Left renal cortex interstitium (tissue), 4 donors: ENCODE measurements at places on chromosomes 5 and 9. TPM values are rescaled to one million over a fixed set of nuclear protein-coding genes. Genes with fewer than 3 reads are reported as not detected.

DNA sequence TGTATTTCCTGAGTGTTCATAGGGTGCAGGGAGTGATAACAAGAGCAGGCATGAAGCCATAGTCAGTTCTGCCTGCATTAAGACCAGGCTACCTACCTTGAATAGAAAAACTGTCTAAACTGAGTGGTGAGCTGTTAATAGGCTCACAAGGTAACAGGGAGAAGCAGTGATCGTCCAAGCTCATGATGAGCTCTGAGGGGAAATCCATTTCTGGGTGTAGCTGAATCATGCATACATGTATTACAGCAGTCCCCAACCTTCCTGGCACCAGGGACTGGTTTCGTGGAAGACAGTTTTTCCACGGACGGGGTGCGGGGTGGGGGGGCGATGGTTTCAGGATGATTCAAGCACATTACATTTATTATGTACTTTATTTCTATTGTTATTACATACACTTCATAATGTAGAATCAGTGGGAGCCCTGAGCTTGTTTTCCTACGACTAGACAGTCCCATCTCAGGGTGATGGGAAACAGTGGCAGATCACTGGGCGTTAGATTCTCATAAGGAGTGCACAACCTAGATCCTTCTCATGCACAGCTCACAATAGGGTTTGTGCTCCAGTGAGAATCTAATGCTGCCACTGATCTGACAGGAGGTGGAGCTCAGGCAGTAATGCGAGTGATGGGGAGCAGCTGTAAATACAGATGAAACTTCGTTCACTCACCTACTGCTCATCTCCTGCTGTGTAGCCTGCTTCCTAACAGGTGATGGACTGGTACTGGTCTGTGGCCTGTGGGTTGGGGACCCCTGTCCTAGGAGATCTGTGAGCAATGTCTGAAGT, 100.0 kb upstream of the IL6ST start:
- no peak for DNase-seq

SLC36A1 gene
- polyA plus RNA-seq: 6.6 TPM

DNA sequence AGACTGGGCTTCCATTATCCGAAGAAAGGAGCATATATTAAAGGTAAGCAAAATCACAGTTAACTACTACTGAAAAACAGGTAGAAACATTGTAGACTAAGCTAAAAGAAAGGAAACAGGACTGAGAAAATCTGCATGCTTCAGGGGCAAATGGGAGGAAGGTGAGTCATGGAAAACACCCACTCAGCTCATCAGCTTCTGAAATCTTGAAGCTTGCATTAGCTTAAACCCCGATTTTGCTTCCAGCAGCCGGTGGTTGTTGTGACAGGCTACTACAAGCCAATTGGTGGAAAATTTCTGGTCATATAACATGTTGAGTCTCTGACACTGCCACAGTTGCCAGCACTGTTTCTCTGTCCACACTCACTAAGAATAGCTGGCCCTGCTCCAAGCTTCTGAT, 179.6 kb upstream of the PUM3 start:
- no peak for DNase-seq

GRM6 gene
- 0.60 TPM for polyA plus RNA-seq

DNA sequence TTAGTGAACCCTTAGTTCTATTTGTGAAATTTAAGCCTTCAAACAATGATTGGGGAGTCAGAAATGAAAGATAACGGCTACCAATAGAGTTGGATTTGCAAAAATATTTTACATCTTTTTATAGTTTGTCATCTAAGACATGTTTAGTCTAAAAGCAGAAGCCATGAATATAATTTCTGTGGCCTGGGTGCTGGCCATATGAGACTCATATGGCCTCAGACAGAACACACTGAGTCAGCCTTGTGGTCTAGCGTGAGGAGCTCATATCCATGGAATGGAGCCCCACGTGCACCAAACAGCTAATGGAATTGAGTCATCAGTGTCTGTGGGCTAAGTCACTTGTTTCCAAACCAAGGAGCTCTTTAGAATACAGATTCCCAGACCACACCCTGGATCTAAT, 240.7 kb upstream of the NREP start:
- no peak for DNase-seq

EIF4E1B gene
- polyA plus RNA-seq: 0.07 TPM

DNA sequence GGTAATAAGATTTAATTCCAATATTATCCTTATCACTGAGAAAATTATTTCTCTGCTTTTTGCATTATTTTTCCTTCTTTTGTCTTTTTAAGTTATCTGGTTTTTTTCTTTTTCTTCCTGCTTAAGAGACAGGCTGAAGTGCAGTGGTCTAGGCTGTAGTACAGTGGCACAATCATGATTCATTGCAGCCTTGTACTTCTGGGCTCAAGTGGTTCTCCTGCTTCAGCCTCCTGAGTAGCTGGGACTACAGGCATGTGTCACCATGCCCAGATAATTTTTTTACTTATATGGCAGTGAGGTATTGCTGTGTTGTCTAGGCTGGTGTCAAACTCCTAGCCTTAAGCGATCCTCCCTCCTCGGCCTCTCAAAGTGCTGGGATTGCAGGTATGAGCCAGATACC, 93.9 kb downstream of the SLC44A1 start:
- no peak for DNase-seq

- DNase-seq: no peak
Measured at GRCh38 chr5:74079971-74080556, 454.1 kb downstream of the ARHGEF28 start.

DNA sequence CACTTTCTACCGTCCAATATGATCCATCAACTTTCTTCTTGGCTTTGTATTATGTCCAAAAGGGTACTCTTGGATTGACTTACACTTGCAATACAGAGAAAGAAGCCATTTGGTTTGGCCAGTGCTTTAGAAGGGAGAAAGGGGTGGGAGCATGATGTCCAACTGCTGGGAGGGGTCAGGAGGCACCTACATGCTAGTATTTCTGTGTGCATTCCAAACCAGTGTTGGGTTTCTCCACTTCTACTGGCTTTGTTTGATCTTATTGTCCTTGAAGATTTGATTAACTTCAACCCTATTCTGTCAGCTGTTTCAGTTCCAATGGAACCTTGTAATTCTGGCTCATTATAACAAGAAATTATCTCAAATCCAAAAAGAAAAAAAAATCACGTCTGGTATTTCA, 27.6 kb downstream of the CYSTM1 start:
- DNase-seq: no peak

ADAMTS19 gene
- 6.6 TPM for polyA plus RNA-seq

CTSL gene
- 195 TPM for polyA plus RNA-seq

GRCh38 chr5:73199671-73200070, 26.7 kb downstream of the TMEM174 start:
- no peak for DNase-seq

LCN2 gene
- polyA plus RNA-seq: 0.29 TPM

NTNG2 gene
- 0.60 TPM for polyA plus RNA-seq

GRCh38 chr9:72013292-72013760, 47.1 kb downstream of the C9orf57 start:
- DNase-seq: no peak

- DNase-seq: no peak
Measured at GRCh38 chr5:74517700-74518099, 122.8 kb downstream of the ENC1 start.

- DNase-seq: no peak
Measured at GRCh38 chr5:99070822-99071221, 142.0 kb upstream of the CHD1 start.

DNA sequence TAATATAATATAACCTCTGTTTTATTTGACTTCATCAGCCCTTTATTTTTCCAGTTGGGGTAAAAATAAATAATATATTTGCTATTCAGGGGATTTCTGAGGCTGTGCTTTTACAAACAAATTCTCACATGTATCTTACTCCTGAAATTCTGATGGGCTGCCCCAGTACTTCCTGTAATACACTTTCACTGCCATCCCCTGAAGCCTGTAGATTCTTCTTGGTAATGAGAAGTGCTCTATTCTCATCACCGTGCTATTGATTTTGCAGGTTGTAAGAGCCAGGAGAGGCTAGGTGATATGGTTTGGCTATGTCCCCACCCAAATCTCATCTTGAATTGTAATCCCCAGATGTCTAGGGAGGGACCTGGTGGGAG, 91.9 kb upstream of the CEP78 start:
- no peak for DNase-seq

SPINK6 gene
- not detected for polyA plus RNA-seq
